NCI-H2081 treated with DMSO at 0.1 percent for 48 hours (cell line): ENCODE measurements at places on chromosomes 6 and 20.

DNA sequence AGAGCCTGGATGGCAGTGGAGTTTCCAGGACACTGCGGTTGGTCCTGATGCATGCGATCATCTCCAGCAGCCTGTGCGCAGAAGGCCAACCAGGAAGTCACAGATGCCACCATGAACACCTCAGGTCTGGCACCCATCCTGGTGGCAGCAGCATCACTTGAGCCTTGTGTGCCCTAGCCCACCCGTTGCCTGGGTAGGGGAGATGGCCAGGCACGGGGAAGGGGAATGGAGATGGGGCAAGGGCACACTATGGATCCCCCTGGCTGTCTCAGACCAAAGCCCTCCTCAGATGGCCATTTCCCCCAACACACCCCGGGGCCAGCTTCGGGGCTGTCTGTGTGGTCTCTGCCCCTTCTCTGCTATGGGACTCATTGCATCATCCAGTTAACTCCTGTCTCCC is 58.3 kb downstream of the GNAS-AS1 start:
- DNase-seq: no peak

DNA sequence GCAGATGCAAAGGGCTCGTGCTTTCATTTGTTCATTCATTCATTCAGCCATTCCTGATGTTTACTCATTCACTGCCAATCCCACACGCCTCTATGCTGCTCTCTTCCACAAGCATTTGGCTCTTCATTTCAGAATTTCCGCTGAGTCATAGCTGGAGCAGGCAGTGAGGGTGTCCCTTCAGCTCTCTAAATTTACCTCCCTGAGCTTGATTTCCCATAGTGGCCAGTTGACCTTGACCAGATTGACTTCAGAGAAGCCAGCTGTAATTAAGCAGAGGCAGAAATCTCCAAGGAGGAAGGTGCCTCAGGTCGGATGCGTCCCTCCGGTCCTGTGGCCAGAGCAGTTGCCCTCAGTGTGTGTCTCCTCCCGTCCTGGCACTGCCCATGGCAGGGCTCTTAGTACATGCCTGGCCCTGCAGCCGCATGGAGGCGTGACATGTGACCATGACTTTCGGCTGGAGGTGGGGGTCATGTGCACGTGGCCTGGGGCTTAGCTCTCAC is 267.2 kb upstream of the ECI2 start:
- no peak for DNase-seq

- no peak for DNase-seq
Observed at GRCh38 chr6:67888886-67889681, 746.0 kb upstream of the ADGRB3 start.

DNA sequence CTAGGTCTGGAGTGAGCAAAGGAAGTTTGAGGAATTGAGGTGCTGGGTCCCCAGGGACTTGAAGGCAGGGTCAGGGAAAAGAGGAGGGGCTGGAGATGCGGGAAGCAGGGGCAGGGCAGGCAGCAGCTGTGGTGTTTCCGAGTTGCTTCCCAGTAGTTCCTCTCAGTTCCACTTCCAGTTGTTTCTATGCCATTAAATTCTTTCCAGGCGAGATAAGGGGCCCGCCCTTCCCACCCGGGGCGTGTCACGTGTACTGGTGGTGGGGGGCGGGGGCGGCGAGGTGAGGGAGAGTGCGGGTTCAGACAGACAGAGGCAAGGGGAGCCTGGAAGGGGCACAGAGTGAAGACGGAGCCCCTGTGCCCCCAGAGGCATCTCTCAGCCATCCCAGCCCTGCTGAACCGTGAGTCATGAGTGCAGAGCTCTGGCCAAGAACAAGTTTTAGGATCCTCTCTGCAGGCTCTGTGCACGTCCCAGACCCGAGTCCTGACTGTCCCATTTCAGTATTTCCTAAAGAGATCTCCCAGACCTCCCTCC is 977 bp downstream of the TNXB start:
- no peak for DNase-seq

DNA sequence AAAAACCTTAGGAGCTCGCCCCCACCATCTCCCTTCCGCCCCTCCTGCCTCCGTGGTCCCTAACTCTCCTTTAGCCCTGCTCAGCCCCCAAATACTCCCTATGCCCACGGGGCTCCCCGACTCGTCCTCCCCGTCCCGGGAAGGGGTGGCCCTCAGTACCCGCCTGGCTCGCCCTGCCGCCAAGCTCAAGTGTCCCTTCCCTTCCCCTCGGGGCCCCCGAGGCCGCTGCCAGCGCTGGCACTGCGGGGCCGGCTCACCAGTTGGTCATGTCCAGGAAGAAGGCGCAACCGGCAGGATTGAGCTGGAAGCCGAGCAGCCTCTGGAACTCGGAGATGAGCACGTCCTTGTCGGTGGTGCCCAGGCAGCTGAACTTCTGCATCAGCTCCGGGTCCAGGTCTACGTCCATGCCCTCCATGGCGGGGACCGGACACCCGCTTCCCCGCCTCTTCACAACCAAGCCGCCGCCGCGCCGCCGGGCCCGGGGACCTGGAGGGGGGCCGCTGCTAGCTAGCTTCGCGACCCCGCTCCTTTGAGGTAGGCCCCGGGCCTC is 303 bp downstream of the ILRUN start:
- DNase-seq: no peak

GRCh38 chr6:127456465-127456864 is 2.7 kb downstream of the KIAA0408 start:
- no peak for DNase-seq

GRCh38 chr6:122704066-122704465 is 75.5 kb upstream of the FABP7 start:
- no peak for DNase-seq

- DNase-seq: no peak
Observed at GRCh38 chr6:149864578-149865535, 698 bp upstream of the LRP11 start.

DNA sequence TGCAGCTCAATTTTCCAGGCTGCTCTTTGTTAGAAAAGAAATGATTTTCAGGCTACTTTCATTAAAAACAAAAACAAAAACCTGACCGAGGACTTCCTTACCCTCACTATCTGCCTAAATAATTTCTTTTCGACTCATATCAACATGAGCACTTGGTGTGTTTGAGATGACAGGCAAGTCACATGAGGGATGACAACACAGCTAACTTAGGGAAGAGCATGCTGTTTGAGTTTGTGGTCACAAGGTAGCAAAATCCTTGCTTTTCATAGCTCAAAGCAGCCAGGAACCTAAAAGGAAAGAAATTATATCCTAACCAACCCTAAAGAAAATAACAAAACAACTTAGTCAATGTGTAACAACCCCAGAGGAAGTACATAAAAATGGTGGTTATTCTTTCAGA is 459.5 kb downstream of the KIF16B start:
- DNase-seq: no peak

- no peak for DNase-seq
Observed at GRCh38 chr20:5013682-5014447, 12.6 kb upstream of the SLC23A2 start.

DNA sequence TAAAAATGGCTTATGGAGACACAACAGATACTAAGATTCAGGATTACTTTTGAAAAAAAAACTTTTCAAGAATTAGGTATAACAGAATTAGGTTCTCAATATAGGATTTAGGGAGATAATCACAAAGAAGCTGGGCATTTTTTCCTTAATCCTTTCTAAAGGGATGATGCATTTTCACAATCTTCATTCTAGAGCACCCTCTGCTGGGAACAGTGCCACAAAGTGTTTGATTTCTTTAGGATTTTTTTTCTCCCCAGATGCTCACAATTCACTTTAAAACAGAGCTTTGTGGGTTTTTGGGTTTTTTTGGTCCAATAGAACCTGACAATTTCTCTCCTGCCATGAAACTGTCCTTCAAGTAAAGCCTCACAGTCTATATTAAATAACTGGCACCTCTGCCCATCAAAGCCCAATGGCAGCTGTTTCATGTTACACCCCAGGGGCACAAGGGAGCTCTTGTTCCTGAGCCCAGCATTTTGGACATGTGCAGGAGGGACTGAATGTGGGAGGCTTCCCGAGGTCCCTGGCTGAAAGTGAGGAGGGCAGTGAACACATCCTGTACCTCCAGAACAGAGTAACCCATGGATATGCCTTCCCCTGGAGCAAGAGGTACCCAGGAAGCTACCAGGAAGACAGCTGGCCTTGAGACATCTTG is 39.7 kb downstream of the PREP start:
- DNase-seq: no peak

GRCh38 chr6:98272060-98272459 is 562.3 kb upstream of the POU3F2 start:
- no peak for DNase-seq

DNA sequence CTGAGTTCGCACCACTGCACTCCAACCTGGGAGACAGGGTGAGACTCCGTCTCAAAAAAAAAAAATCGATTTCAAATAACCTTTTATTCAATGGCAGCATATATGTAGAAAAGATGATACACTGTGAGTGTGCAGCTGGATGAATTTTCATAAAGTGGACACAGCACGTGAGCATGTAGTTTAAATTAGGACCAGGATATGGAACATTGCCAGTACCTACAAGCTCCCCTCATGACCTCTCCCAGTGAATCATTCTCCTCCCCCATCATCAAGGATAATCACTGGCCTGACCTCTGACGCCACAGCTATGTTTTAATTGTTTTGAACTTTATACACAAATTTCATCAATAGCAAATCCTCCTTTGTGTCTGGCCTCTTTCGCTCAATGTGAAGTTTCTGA is 53.8 kb upstream of the HDAC2 start:
- no peak for DNase-seq

DNA sequence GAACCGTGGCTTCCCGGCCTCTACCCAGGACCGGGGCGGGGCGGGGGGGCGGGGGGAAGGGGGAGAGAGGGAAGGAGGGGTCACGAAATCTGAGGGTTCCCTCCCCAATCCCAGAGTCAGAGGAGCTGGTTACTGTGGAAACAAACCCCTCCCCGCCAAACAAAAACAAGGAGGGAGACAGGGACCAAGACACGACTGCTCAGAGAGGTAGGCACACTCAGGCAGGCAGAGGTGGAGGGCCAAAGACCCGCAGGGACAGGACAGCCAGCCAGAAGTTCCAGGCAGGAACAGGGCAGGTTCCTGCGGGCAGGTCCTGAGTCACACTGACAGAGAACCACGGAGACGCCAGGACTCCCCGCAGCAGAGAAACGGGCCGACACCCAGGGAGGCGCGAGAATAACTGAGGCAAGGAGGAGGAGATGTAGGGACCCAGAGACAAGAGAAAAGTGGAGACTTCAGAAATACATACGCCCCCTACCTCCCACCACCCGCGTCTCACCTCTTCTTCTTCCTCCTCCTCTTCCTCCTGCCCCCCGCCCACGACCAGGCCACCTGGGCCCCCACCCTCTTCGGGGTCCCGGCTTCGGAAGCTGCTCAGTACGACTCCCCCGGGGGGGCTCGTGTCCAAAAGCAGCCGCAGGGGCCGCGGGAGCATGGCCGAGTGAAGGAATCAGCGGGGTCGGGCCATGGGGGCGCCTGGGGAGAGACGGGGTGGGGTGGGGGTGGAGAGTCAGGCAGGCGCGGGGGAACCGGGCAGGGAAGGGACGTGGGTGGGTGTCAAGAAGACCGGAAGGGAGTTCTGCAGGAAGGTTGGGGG is 578 bp downstream of the RGL2 start:
- DNase-seq: no peak

GRCh38 chr20:59043698-59044097 is 1.1 kb upstream of the PRELID3B start:
- DNase-seq: no peak

GRCh38 chr6:75608956-75609533 is 7.4 kb downstream of the SENP6 start:
- no peak for DNase-seq

GRCh38 chr6:137957471-137957870 is 90.4 kb downstream of the TNFAIP3 start:
- DNase-seq: no peak

GRCh38 chr6:35154947-35155346 is 13.8 kb upstream of the TCP11 start:
- DNase-seq: no peak

- no peak for DNase-seq
Observed at GRCh38 chr20:25243416-25243979, 4.4 kb upstream of the PYGB start.

- no peak for DNase-seq
Observed at GRCh38 chr6:43428112-43428570, 800 bp downstream of the ABCC10 start.

- DNase-seq: no peak
Observed at GRCh38 chr6:15417811-15418210, 171.9 kb downstream of the JARID2 start.

- no peak for DNase-seq
Observed at GRCh38 chr6:84282550-84282949, 55.1 kb upstream of the CEP162 start.

GRCh38 chr20:3678856-3679720 is 2.7 kb downstream of the ADAM33 start:
- DNase-seq: no peak

DNA sequence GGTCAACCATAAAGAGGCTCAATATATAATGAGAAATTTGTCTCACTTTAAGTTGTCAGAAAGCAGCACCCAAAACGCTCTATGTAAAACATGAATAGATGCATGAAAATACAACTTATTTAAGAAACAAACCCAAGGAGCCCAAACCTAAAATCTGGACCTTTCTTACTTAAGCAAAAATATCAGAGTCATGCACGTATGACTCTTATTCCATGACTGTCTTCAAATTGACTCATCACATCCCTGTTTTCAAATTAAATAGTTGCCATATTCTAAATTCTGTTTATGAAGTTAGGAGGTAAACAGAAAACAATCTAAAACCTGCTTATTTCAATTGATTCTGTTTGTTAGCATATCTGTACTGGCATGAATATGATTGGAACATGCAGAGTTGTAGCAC is 42.1 kb downstream of the ANKRD6 start:
- DNase-seq: no peak

DNA sequence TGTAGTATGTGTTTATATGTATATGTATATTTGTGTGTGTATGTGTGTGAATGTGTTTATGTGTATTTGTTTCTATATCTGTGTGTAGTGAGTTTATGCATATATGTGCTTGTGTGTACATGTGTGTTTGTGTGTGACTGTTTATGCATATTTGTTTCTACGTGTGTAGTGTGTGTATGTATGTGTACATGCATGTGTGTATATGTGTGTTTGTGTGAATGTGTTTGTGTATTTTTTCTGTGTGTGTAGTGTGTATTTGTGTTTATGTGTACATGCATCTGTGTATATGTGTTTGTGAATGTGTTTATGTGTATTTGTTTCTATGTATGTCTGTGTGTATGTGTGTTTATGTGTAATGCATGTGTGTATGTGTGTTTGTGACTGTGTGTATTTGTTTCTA is 12.1 kb upstream of the SMOC2 start:
- DNase-seq: no peak
